GM12864 (cell line): ENCODE measurements at places on chromosomes 5 and 9.

DNA sequence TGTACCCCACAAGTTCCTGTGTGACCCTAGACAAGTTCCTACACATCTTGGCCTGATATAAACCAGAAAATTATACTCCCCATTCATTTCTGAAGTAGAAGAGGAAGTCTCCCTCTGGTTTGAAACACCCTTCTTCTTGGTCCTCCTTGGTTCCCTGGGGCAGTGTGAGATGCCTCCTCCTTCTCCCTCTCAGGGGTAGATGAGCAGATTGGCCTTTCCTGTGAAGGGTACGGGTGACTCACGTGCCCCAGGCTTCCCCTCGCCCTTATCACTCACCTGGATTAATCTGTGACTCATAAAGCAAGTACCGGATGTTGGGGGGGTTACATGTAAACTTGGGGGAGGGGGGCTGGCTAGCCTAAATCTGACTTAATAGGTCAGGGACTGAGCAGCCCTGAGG lies 11.1 kb upstream of the AQP3 start:
- DNase-seq = no peak

- DNase-seq = no peak
Measured at GRCh38 chr9:92332577-92333281, 7.0 kb downstream of the CENPP start.

DNA sequence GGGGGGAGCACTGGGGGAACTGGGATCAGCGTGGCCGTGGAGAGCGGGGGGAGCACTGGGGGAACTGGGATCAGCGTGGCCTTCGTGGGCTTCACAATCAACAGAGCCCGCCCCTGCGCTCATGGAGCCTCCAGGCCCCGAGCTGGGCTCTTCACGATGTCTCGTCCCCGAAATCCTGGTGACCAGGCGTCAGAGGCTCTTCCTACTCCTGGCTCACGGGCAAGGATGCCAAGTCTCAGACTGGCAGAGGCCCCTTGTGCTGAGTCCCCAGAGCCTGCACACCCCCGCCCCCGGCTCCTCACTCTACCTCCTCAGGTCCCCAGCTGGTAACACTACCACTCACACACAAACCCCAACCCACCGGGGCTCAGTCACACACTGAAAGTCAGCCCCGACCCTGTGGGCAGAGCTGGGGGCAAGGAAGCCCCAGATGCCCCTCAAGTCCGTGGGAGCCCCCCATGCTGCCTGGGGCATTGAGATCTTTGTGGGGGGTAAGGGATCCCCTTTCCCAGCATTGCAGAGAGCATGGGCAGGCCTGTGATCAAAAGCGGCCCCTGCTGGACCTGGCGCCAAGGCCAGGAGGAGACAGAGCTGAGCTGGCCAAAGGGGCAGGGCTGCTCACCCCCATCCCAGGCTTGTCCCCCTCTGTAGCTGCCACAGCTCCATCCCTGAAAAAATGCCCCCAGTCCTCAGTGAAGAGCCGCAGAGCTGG lies 26.7 kb downstream of the LHX3 start:
- DNase-seq = no peak

DNA sequence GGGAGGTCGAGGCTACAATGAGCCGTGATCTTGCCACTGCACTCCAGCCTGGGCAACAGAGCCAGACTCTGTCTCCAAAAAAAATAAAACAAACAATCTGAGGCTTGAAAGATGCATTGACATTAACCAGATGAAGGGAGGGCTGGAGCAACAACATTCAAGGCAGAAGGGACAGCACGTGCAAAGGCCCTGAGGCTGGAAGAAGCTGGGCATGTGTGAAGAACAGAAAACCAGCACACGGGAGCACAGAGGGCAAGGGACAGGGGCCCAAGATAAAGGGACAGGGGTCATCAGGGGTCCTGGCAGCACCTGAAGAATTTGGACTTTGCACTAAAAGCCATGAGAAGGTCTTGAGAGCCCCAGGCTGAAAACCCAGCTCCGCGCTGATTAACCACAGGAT lies 3.3 kb downstream of the PTGES start:
- no peak for DNase-seq

DNA sequence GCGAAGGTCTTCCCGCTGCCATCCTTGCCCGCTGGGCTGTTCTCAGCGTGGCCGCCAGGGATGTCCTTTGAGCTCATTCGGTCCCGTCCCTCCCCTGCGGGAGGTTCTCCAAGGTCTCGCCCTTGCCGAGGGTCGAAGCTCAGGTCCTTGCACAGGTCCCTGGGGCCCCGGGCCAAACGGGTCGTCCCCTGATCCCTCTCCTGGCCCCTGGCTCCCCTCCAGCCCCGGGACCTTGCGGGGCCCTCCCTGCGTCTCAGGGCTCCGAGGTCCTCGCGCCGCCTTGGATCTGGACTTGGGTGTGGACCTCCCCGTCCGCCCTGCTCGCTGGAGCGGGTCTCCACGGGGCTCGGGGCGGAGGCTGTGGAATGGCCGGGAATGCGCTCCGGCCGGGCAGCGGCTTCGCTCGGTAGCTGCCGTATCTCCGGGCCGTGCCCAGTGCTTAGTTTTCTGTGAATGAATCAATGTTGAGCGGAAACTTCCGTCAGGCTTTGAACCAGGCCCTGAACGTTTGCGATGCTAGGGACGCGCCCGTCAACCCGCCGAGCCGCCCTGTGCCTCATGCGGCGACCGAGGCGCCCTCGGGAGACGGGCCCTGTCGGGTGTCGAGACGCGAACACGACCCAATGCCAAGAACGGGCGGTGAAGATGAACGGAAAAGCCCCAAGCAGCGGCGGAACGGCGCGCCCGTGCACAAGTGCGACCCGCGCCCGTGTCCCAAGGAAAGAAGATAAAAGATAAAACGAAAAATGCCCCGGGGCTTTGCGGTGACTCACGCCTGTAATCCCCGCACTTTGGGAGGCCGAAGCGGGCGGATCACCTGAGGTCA lies 780 bp downstream of the RNU6ATAC start:
- DNase-seq = peak; percentile 31

- no peak for DNase-seq
Measured at GRCh38 chr9:100652850-100653249, 75.0 kb downstream of the CAVIN4 start.

- DNase-seq = no peak
Measured at GRCh38 chr5:8831854-8832253, 714.0 kb downstream of the SEMA5A start.

- DNase-seq = no peak
Measured at GRCh38 chr9:38386319-38386895, 6.1 kb upstream of the ALDH1B1 start.

DNA sequence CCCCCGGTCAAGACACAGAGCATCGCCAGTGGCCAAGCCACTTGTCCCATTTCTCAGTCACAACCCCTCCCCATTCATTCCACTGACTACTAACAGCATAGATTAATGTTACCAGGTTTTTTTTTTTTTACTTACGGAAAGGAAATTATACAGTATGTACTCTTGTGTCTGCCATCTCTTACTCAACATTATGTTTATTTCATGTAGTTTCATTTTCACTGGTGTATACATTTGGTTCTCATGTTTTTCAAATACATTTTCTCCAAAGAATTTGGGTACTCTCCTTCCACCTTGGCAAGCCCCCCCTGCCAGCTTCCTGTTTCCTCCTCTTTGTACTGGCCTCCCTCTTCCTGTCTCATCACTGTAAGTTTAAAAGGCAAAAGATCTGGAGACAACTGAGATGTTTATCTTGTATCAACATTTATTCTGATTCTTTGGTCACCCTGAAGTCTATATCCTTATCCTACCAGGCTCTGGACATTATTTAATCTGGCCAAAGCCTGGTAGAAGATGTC lies 207.3 kb downstream of the SAXO1 start:
- no peak for DNase-seq

- DNase-seq = no peak
Measured at GRCh38 chr5:143705381-143705780, 106.6 kb upstream of the HMHB1 start.

GRCh38 chr5:60463179-60463868 lies 236.6 kb downstream of the DEPDC1B start:
- DNase-seq = no peak

- DNase-seq = no peak
Measured at GRCh38 chr5:8458038-8458383, 589.1 kb downstream of the MTRR start.

- DNase-seq = no peak
Measured at GRCh38 chr5:141585594-141585993, 33.2 kb downstream of the DIAPH1 start.

- no peak for DNase-seq
Measured at GRCh38 chr5:81842795-81843398, 92.0 kb upstream of the SSBP2 start.

- DNase-seq = no peak
Measured at GRCh38 chr5:157652377-157652692, at the start of gene SOX30. TSS of gene SOX30 (minus strand) at chr5:157652438. CDS start at chr5:157652078, 360 bp downstream.

DNA sequence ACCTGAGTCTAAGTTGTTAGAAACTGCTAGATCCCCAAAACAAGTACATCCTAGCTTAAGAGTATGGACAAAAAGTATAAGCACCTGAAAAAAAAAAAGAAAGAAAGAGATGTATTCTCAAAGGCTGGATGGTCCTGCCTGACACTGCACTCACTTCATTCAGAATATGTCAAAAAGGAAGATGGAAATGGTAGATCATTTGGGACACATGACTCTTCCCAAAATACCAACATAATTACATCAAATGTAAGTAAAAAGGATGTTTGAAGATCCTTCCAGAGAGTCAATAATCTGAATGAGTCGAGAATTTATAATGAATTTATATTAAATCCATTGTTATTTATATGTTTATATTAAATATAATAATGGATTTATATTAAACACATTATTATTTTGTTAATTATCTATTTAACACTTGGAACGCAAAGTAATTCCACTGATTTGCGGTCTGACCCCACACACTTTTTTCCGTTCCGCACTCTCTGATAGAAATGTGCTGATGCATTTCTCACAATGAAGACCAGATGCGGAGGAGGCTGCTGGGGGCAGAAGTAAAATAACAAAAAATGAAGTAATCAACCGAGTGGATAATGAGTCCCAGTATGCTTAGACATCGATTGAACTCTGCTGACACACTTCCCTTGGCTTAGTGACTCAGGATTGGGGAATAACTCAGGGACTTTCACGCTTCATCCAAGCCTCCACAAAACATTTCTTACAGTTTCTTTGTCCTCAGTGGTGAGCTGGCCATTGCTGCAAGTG lies 201.2 kb downstream of the ADAMTS12 start:
- no peak for DNase-seq

GRCh38 chr9:92980085-92980745 lies 32.9 kb downstream of the FGD3 start:
- no peak for DNase-seq

GRCh38 chr9:136202454-136203407 lies 2.2 kb downstream of the LHX3 start:
- DNase-seq = no peak

DNA sequence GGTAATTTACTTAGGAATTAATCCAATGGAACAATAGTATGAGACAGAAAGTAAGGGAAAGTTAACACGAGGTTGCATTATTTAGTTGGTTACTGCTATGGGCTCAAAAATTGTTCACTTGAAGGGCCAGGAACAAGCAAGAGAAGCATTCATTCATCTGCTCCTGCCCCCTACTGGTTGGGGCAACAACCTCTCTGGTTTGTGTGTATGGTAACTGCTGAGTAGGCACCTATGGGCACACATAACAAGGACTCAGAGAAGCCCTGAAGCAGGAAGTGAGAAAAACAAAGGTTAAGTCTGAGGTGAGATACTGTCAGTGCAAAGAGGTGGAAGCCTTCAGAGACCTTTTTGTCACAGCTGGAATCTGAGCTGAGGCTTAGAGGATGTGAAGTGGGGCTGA lies 34.4 kb upstream of the RANBP6 start:
- peak; percentile 75 for DNase-seq

- DNase-seq = no peak
Measured at GRCh38 chr9:92422611-92423338, 1.5 kb downstream of the OMD start.

- DNase-seq = no peak
Measured at GRCh38 chr5:53126521-53126920, 17.0 kb upstream of the MOCS2 start.

DNA sequence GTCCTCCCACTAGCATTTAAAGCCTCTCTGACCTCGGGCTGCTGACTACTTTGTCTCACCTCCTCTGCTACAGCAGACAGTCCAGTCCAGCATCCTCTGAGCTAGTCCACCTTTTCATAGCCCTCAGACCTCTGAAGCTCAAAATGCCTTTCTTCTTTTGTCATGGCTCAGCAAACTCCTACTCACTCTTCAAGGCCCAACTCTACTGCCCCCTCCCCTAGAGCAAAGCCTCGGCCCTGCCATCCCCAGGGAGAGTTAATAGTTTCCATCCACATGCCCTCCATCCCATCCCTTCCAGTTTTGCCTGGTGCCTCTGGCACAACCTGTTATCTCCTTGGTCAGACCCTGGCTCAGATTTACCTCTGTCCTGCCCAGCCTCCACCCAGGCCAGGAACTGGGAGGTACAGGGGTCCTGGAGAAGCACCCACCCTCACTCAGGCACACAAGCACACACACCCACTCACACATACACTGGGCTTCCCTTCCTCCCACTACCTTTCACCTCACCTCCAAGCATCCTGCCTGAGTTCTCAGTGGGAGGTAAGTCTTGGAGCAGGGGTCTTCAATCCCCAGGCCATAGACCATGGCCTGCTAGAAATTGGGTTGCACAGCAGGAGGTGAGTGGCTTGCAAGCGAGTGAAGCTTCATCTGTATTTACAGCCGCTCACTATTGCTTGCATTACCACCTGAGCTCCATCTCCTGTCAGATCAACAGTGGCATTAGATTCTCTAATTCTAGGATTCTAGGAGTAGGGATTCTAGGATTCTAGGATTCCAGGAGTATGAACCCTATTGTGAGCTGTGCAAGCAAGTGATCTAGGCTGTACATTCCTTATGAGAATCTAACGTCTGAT lies 18.1 kb downstream of the PDLIM4 start:
- no peak for DNase-seq
